Esophagus squamous epithelium (tissue), 5 donors: ENCODE measurements at places on chromosomes 12 and 14. TPM values are rescaled to one million over a fixed set of nuclear protein-coding genes. Genes with fewer than 3 reads are reported as not detected.
A peak's percentile ranks its signal among the peaks of the same experiment; 100 is the strongest.

DNA sequence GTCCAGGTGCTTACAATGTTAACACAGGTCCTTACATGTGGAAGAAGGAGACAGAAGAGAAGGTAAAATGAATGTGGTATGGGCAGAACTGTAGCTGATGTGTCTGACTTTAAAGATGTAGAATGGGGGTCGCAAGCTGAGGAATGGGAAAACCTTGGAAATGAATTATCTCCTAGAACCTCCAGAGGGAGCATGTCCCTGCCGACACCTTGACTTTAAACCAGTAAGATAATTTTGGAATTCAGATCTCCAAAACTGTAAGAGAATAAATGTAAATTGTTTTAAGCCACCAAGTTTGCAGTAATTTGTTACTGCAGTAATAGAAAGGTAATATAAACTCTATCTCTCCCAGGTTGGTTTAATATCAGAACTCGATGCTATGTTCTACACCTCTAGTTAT, 80.1 kb upstream of the ALG10 start:
- no peak for DNase-seq
- no peaks in the 10 kb centered on the region for H3K27me3 ChIP-seq
- H3K36me3 ChIP-seq, result no peaks in the 10 kb centered on the region
- H3K27ac ChIP-seq, result no peak overlapping the region

GRCh38 chr12:75751769-75752471, 240.5 kb upstream of the KRR1 start:
- H3K27ac ChIP-seq, result no peak overlapping the region
- no peaks in the 10 kb centered on the region for H3K4me1 ChIP-seq
- no peaks in the 10 kb centered on the region for H3K36me3 ChIP-seq
- H3K27me3 ChIP-seq, result no peaks in the 10 kb centered on the region

The RASSF8 gene
- 3.6 TPM for total RNA-seq

GRCh38 chr14:71549421-71550050, 382.7 kb upstream of the RGS6 start:
- no peaks in the 10 kb centered on the region for H3K27me3 ChIP-seq
- H3K27ac ChIP-seq, result no peak overlapping the region
- H3K4me1 ChIP-seq, result no peaks in the 10 kb centered on the region
- H3K4me3 ChIP-seq, result no peak overlapping the region

DNA sequence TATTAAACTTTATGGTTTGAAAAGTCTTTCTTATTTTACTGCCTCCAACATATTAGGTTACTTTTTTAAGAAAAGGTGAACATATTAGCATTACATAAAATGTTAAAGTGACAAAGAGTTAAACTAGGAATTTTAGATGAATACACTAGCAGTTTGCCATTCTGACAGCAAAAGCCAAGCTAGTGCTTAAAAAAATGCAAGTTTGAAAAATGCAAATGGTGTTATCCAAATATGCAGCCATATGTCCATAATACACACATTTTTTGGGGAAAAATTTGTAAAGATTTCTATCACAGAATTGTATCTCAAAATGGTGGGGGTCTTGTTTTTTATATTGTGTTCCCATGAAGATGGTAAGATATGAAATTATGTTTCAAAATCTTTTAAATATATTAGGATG, 466.1 kb downstream of the FOXG1 start:
- no peaks in the 10 kb centered on the region for H3K4me1 ChIP-seq
- H3K27ac ChIP-seq, result no peak overlapping the region
- no peaks in the 10 kb centered on the region for H3K36me3 ChIP-seq
- no peak overlapping the region for H3K4me3 ChIP-seq
- no peaks in the 10 kb centered on the region for H3K27me3 ChIP-seq
- DNase-seq, result no peak

- peaks cover 29% of the 10 kb centered on the region for H3K27me3 ChIP-seq
- no peak overlapping the region for H3K27ac ChIP-seq
- no peak overlapping the region for H3K4me3 ChIP-seq
- no peaks in the 10 kb centered on the region for H3K4me1 ChIP-seq
- no peaks in the 10 kb centered on the region for H3K36me3 ChIP-seq
Measured at GRCh38 chr12:131421509-131422186, 289.2 kb upstream of the SFSWAP start.

- peak overlapping the region; percentile 13 for H3K27ac ChIP-seq
- H3K27me3 ChIP-seq, result no peaks in the 10 kb centered on the region
- DNase-seq, result no peak
- H3K36me3 ChIP-seq, result no peaks in the 10 kb centered on the region
Measured at GRCh38 chr12:6423267-6424007, 21.3 kb upstream of the CD27 start.

The SLC39A5 gene
- total RNA-seq, result not detected

DNA sequence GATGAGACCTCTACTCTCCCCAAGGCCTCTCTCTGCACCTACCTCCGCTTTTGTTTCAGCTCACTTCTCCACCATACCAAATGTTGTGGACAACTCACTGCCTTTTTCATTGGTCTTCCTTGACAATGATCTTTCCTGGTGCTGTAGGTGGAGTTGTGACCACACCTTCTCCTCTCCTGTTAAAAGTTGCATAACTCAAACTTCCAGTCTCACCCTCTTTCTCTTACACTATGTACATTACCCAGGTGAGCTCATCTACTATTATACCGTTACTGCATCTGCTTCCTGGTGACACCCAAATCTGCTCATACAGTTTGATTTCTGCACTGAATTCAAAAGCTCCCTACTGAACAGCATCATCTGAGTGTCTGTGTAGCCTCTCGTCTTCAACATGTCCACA, 542.8 kb downstream of the GALC start:
- H3K27ac ChIP-seq, result no peak overlapping the region
- no peak overlapping the region for H3K4me3 ChIP-seq
- no peaks in the 10 kb centered on the region for H3K36me3 ChIP-seq

GRCh38 chr12:121628536-121628935, 2.2 kb downstream of the ORAI1 start:
- no peaks in the 10 kb centered on the region for H3K36me3 ChIP-seq
- no peaks in the 10 kb centered on the region for H3K27me3 ChIP-seq
- H3K27ac ChIP-seq, result peak overlapping the region; percentile 94
- H3K4me3 ChIP-seq, result no peak overlapping the region
- peaks cover 56% of the 10 kb centered on the region for H3K4me1 ChIP-seq

DNA sequence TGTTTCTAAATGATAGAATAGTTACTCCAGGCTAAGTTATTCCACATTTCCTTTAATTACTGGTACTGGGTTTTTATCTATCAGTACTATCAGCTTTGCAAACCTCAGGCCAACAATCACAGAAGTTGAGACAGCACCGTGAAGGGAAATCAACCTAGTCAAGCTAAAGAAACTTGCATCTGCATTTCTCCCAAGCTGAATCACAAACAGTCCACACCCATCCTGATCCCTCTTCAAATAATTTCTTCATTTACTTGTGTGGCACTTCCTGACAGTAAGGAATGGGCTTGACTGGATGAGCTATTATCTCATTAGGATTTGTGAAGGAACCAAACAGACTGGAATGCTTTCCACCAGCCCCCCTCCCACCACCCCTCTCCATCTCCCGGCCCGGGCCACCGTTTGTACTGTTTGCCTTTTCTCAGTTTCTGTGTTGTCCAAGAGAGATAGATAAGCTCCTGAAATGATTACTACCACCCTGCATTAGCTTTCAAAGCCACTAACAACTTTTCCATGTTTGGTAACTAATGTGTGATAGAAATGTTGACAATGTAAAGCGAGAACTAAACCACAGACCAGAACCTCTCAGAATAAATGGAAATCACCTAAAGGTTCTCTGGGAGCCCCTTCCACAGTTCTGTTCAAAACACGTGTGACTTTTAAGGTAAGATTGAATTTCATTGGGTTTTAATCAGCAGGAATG, 236.3 kb downstream of the SLC25A21 start:
- H3K27ac ChIP-seq, result peak overlapping the region; percentile 65
- no peak overlapping the region for H3K4me3 ChIP-seq
- H3K36me3 ChIP-seq, result no peaks in the 10 kb centered on the region
- H3K27me3 ChIP-seq, result no peaks in the 10 kb centered on the region
- no peak for DNase-seq

GRCh38 chr12:26728205-26729050, 104.6 kb downstream of the ITPR2 start:
- H3K27ac ChIP-seq, result peak overlapping the region; percentile 32
- H3K4me3 ChIP-seq, result no peak overlapping the region
- no peaks in the 10 kb centered on the region for H3K27me3 ChIP-seq
- no peaks in the 10 kb centered on the region for H3K36me3 ChIP-seq
- no peak for DNase-seq
- H3K4me1 ChIP-seq, result peaks cover 21% of the 10 kb centered on the region

The SRGAP1 gene
- total RNA-seq, result 2.9 TPM

The ERP27 gene
- total RNA-seq, result 0.57 TPM

GRCh38 chr14:104212206-104213095, 74.1 kb downstream of the KIF26A start:
- no peak overlapping the region for H3K27ac ChIP-seq
- no peak overlapping the region for H3K4me3 ChIP-seq

DNA sequence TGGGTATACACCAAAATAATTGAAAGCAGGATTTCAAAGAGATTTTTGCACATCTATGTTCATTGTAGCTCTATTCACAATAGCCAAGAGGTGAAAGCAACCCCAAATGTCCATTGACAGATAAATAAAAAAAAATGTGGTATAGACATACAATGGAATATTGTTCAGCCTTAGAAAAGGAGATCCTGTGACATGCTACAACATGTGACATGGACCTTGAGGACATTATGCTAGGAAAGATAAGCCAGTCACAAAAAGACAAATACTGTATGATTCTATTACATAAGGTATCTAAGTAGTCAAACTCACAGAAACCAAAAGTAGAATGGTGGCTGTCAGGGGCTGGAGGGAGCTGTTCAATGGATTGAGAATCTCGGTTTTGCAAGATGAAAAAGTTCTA, 12.1 kb downstream of the GPRC5D start:
- no peaks in the 10 kb centered on the region for H3K27me3 ChIP-seq
- no peaks in the 10 kb centered on the region for H3K36me3 ChIP-seq
- DNase-seq, result no peak
- no peak overlapping the region for H3K4me3 ChIP-seq

The SLC7A8 gene
- total RNA-seq, result 41.7 TPM

The AMDHD1 gene
- 0.26 TPM for total RNA-seq

- no peak overlapping the region for H3K27ac ChIP-seq
- no peak overlapping the region for H3K4me3 ChIP-seq
- no peak for DNase-seq
- H3K27me3 ChIP-seq, result no peaks in the 10 kb centered on the region
- peaks cover 50% of the 10 kb centered on the region for H3K36me3 ChIP-seq
- no peaks in the 10 kb centered on the region for H3K4me1 ChIP-seq
Measured at GRCh38 chr12:45379261-45379660, 163.4 kb downstream of the ANO6 start.

- H3K4me1 ChIP-seq, result peaks cover 37% of the 10 kb centered on the region
- DNase-seq, result no peak
- no peaks in the 10 kb centered on the region for H3K36me3 ChIP-seq
- no peaks in the 10 kb centered on the region for H3K27me3 ChIP-seq
- no peak overlapping the region for H3K4me3 ChIP-seq
Measured at GRCh38 chr14:61498303-61498702, 176.9 kb downstream of the PRKCH start.

The NID2 gene
- 3.7 TPM for total RNA-seq

The TTC9 gene
- total RNA-seq, result 50.6 TPM

- no peak for DNase-seq
- H3K36me3 ChIP-seq, result no peaks in the 10 kb centered on the region
- no peaks in the 10 kb centered on the region for H3K27me3 ChIP-seq
- peaks cover 8% of the 10 kb centered on the region for H3K4me1 ChIP-seq
Measured at GRCh38 chr12:48857278-48857994, 5.5 kb upstream of the DDX23 start.

- no peak overlapping the region for H3K4me3 ChIP-seq
- H3K27me3 ChIP-seq, result no peaks in the 10 kb centered on the region
- H3K4me1 ChIP-seq, result peaks cover 5% of the 10 kb centered on the region
- H3K36me3 ChIP-seq, result no peaks in the 10 kb centered on the region
Measured at GRCh38 chr12:46491548-46491947, 119.0 kb upstream of the SLC38A2 start.

DNA sequence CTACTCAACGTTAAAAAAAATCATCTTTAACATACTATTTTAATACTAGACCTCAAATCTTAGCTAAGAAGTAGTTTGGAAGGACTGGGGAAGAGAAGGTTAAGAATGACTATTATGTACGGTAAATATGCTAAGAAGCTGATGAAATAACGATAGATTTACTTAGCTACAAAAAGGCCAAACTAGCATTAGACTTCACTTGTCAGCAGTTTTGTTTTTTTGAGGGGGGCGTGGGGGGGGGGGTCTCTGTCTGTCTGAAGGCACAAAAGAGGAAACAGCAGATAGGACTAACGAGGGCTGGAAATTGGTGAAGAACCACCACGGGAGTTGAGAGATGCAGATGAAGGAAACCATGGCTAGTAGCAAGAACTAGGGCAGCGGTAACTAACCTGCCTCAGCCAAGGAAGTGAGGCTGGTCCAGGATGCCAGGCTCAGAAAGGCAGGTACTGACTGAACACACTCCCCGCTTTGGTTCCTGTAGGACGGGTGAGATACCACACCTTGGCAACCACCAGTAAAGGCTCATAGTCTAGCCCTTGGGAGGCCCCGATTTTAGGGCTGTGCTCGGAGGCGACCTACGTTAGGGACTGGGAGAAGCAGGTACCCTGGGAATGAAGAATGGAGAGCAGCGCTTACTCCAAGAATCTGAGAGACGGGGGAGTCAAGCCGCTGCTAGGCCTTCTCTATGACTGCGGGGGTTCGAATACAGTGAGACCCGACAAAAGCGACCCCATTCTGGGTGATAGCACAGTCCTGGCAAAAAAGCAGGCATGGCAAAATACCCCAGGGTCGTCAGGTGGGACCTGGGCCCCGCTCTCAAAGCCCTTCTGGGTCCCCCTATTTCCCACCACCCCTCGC, 675 bp downstream of the NEDD8 start:
- no peak for DNase-seq
- H3K4me3 ChIP-seq, result peak overlapping the region; percentile 68
- H3K27ac ChIP-seq, result peak overlapping the region; percentile 97
- peaks cover 36% of the 10 kb centered on the region for H3K36me3 ChIP-seq
- H3K27me3 ChIP-seq, result no peaks in the 10 kb centered on the region
- peaks cover 20% of the 10 kb centered on the region for H3K4me1 ChIP-seq

The RBP5 gene
- not detected for total RNA-seq

- DNase-seq, result no peak
- no peaks in the 10 kb centered on the region for H3K4me1 ChIP-seq
- no peaks in the 10 kb centered on the region for H3K27me3 ChIP-seq
- no peak overlapping the region for H3K27ac ChIP-seq
- H3K4me3 ChIP-seq, result no peak overlapping the region
- no peaks in the 10 kb centered on the region for H3K36me3 ChIP-seq
Measured at GRCh38 chr12:107435072-107435471, 250.5 kb upstream of the PWP1 start.

- DNase-seq, result no peak
- no peaks in the 10 kb centered on the region for H3K27me3 ChIP-seq
- no peaks in the 10 kb centered on the region for H3K36me3 ChIP-seq
- H3K27ac ChIP-seq, result no peak overlapping the region
- no peak overlapping the region for H3K4me3 ChIP-seq
- peaks cover 6% of the 10 kb centered on the region for H3K4me1 ChIP-seq
Measured at GRCh38 chr12:5514545-5514944, 82.6 kb downstream of the NTF3 start.

The RAB2B gene
- 10.3 TPM for total RNA-seq

The ZDHHC22 gene
- not detected for total RNA-seq

GRCh38 chr12:12582895-12583303, 20.2 kb upstream of the DUSP16 start:
- no peaks in the 10 kb centered on the region for H3K36me3 ChIP-seq
- DNase-seq, result no peak
- H3K4me3 ChIP-seq, result no peak overlapping the region
- H3K27me3 ChIP-seq, result no peaks in the 10 kb centered on the region
- H3K27ac ChIP-seq, result peak overlapping the region; percentile 56

GRCh38 chr12:106144847-106145246, 6.1 kb upstream of the NUAK1 start:
- no peak for DNase-seq
- H3K27ac ChIP-seq, result no peak overlapping the region
- H3K36me3 ChIP-seq, result no peaks in the 10 kb centered on the region
- peaks cover 19% of the 10 kb centered on the region for H3K4me1 ChIP-seq
- H3K27me3 ChIP-seq, result peaks cover 19% of the 10 kb centered on the region
